ENCODE measurements at places on chromosomes 3 and 15. TPM values are rescaled to one million over a fixed set of nuclear protein-coding genes. Genes with fewer than 3 reads are reported as not detected.

Gene RBPMS2
- total RNA-seq = 2.5 TPM

Gene ZBBX
- not detected for total RNA-seq

Gene KY
- total RNA-seq = 4.3 TPM

Gene SERINC4
- 0.18 TPM for total RNA-seq

Gene ADAMTSL3
- 2.1 TPM for total RNA-seq

Gene CFAP100
- not detected for total RNA-seq

Gene ATP2B2
- total RNA-seq = 4.0 TPM

Gene CCDC174
- total RNA-seq = 11.6 TPM

Gene ZIC1
- total RNA-seq = 5.7 TPM

Gene TNNC1
- total RNA-seq = 6,129 TPM

Gene CILP
- 31.7 TPM for total RNA-seq

DNA sequence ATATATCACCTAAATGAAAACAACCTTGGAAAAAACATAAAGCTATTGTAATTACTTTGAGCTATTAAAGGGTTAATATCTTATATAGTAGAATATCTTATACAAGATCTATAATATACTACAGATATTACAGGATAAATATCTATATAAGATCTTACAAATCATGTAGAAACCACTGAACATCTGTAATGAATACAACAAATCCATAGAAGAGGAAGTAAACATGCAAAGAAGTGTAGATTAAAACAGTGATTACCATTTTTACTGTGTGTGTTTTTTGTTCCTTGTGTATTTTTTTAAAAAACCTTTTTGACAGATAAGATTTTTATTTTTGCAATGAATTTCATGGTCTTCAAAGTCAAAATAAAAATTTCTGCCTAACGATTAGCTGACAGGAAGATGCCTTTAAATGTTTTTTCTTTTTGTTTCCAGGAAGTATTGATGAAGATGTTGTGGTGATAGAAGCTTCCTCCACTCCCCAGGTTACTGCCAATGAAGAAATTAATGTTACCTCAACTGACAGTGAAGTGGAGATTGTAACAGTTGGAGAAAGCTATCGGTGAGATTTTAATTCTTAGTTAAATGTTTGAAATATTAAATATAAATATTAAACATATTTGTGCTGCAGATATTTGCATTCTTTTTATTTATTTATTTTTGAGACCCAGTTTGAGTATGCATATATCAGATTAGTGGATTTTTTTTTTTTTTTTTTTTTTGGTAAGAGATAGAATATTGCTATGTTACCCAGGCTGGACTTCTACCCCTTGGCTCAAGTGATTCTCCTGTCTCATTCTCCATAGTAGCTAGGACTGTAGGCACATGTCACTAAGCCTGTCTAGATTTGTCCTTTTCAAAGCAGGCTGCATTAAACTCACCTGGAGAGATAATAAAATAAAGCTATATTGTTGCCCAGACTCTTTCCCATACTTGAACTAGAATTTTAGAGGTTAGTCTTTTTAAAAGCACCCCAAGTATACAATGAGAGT lies 52.8 kb upstream of the CCNB2 start:
- no peak for DNase-seq

- no peak for DNase-seq
Observed at GRCh38 chr3:113278599-113278955, 67.2 kb downstream of the BOC start.

DNA sequence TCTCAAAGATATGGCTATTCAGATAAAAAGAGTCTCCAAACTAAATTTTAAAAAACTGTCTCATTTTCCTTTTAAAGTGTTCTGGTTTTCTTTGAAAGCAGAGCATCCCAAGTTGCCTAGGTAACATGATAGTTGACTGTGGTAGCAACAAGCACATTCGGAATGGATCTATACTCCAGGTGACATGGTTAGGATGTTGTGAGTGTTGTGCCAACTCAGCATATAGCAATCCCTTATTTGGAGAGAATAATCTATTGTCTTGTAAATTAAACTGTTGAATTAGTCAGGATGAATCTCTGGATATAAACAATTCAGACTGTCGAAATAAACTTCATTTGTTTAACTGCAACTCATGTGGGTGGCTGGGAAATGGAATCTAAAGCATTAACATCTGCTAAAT lies 418.6 kb downstream of the TUSC7 start:
- no peak for DNase-seq

- no peak for DNase-seq
Observed at GRCh38 chr15:41713047-41713446, 52.8 kb downstream of the MGA start.
